ENCODE measurements at places on chromosomes 6 and 20.

DNA sequence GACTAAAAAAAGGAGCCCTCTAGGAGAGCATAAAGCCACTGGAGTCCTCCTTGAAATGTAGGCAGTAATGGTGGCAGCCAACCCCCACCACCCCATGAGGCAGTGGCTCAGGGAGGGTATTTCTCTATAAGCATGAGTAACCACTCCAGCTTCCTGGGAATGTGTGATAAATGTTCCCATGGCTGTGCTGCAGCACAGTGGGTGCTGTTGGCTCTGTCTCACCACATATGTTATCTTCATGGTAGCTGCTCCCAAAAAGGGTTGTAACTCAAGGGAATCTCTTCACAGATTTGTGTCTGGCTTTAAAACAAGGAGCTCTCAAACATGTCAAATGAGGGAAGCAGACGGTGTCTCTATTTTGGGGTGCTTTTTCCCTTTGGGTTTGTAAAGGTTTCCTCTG is 7.5 kb upstream of the PHACTR1 start:
- peak; percentile 90 for DNase-seq

DNA sequence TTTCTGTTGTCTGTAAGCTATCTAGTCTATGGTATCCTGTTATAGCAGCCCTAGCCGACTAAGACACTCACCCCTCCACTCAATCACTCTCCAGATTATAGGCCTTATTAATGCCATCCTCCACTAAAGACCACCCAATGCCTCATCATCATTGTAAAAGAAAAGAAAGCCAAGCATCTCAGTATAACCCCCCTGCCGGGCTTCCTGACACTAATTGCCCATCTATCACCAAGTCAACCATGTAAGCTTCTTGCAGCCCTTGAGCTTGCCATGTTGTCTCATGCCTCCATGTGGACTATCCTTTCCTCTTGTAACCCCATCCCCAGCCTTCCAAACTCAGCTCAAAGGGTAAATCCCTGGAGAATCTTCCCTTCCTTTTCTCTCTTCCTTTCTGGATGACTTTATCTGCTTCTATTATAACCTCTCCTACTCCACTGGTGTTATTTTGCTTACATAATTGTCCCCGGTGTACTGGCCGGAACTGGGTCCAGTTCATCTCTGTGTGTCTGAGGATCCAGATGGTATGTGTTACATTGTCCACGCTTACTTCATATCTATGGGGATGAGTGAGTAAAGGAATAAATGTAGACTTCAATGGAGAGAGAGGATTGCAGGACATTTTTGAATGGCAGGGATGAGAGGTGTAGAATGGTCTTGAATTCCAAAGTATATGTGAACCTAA is 202.9 kb upstream of the SOX4 start:
- DNase-seq: no peak

GRCh38 chr6:34476447-34476846 is 10.6 kb downstream of the PACSIN1 start:
- DNase-seq: no peak

DNA sequence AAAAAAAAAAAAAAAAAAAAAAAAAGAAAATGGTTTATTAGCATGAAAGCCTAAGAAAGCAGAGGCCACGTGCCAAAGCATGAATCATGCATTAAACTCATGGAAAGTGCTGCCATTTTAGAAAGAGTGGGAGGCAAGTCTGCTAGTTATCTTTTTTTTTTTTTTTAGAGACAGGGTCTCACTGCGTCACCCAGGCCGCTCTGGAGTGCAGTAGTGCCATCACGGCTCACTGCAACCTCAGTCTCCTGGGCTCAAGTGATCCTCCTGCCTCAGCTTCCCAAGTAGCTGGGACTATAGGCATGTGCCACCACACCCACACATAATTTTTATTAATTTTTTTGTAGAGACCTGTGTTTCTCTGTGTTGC is 5.2 kb downstream of the VWA7 start:
- DNase-seq: peak; percentile 31

GRCh38 chr6:16494793-16495192 is 256.4 kb downstream of the GMPR start:
- no peak for DNase-seq

- DNase-seq: peak; percentile 98
These were observed 308.9 kb upstream of the JAG1 start for GRCh38 chr20:10982692-10983091.

GRCh38 chr6:134035823-134036296 is 16.6 kb downstream of the SLC2A12 start:
- no peak for DNase-seq

GRCh38 chr20:54364365-54364764 is 111.0 kb upstream of the DOK5 start:
- no peak for DNase-seq

GRCh38 chr6:157531169-157531985 is 150.4 kb downstream of the ZDHHC14 start:
- no peak for DNase-seq

- peak; percentile 42 for DNase-seq
These were observed 16.8 kb upstream of the ARMC12 start for GRCh38 chr6:35719830-35720733.

DNA sequence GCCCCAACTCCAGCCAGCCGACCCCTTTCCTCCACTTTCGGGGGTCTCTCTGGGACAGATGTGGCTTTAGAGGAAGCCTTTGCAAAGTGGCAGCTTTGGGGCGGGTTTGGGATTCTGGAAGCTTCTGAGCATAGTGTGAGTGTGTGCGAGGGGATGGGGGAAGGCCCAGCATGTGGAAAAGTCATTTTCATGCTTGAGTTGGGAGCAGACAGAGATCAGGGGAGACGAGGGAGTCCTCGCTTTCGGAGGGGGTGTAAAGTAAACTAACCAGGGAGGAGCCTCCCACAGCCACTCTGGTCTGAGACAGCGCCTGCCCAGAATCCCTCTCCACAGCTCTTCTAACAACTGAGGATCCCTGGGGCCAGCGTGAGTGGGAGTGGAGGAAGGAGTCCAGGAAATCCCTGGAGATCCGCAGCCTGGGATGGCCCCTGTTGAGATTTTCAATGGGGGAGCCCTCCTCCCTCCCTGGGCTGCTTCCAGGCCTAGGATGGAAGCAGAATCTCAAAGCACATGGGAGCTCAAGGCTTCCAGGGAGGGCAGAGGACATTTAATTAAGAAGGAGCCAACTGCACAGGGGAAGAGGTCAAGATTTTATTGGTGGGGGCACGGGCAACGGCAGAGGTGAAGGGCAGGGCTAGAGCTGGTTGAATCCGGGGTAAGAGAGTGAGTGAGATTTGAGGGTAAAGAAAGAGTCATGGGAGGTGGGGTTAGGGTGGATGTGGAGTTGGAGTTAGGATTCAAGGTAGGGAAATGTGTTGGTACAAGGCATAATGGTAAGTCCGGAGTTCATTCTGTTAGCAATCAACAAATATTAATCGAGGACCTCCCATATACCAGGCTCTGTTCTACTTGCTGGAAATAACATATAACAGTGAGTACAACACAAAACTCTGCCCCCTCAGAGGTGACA is 102.3 kb upstream of the FOXP4 start:
- DNase-seq: no peak

DNA sequence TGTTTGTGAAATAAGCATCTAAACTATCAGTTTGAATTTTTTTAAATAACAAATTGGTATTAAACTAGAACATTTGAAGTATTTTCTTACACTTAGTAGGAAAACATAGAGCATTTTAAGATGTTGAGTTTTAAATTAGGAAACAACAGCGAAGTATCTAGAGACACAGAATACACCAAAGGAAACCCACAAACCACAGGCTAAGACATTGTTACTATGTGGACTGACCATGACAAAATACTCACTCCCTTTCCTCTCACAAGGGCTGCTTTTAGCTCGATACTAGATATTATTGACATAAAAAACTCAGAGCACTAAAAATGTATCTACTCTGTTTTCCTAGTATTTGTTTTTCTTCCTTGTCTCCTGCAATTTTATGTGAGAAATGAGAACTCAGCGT is 266.0 kb upstream of the CITED2 start:
- peak; percentile 38 for DNase-seq

GRCh38 chr6:12152023-12152970 is 137.9 kb upstream of the EDN1 start:
- no peak for DNase-seq

- no peak for DNase-seq
These were observed 1.5 kb downstream of the ZBTB22 start for GRCh38 chr6:33315793-33316602.

DNA sequence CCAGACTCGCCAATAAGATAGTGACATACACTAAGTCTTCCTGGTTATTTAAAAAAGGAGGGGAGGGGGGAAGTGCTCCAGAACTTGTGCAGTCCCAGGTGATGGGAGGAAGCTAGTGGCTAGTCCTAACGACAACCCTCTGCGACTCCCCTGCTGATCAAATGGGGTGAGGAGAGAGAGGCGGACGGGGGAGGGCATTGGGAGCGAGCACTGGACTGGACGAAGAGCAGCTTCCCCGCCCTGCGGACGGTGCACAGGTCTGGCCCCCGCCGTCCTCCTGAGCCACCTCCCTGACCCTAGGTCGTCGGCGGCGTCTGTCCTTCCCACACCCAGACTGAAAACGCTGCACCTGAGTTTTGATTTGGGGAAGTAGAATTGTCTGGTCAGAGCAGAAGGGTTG is 2.2 kb upstream of the OLIG3 start:
- DNase-seq: no peak

DNA sequence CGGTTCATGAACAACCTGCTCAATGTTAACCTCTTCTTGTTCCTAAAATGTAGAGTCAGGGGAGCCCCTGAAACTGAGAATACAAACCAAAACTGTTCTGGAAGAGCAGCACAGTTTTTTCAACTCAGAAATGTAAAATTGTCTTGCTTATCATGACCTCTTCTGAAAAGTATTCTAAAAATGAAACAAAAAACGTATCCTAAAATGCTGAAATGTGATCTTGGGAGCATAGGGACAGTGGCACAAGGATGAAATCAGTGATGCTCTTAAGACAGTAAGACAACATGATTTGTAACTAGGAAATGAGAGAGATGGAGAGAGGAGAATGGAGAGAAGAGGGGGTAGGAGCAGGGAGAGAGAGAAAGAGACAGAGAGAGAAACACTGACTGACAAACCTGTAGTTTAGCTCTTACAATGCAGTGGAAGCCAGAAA is 27.5 kb downstream of the NCOA7 start:
- peak; percentile 55 for DNase-seq

DNA sequence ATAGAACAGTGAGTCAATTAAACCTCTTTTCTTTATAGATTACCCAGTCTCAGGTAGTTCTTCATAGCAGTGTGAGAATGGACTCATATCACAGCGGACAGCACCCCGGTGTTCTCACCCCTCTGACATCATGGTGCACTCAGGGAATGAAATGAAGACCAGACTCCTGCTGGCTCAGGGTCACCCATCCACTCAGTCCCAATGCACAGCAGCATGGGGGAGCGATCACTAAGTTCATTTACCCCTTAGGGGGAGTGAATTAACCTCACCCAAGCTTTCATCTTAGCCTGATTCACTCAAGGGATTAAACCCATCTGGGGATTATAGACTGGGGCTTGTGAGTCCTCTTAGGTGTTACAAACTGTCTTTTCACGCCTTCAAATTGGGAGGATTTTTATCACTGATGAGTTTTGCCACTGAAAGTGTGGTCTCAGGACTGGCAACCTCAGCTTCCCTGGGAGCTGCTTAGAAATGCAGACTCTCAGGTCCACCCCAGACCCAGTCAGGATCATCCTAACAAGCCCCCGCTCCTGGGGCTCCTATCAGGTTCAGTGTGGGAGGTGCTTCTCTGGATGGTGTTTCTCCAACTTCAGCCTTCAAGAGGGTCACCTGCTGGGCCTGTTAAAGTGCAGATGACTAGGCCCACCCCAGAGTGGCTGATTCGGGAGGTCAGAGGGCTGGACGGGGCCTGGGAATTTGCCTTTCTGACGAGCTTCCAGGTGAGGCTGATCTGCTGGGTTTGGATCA is 44.3 kb upstream of the FRMD1 start:
- no peak for DNase-seq
